ENCODE measurements at places on chromosomes 4 and X.

DNA sequence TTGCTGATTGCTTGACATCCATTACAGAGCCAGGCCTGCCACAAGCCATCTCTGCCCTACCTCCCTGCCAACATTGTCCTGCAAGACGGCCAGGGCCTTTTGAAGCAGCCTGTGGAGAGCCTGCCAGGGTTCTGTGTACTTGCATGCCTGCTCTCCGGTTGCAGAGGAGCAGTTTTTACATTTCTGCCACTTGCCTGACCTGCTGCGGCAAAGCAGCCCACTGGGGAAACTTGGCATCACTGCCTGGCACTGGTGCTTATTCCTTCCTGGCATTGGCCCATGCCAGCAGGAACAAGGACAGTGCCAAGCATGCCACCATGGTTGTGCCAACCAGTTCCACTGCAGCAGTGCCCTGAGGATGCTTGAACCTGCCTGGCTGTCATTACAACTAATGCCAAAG is 167.1 kb downstream of the NHS start:
- no peak for DNase-seq

DNA sequence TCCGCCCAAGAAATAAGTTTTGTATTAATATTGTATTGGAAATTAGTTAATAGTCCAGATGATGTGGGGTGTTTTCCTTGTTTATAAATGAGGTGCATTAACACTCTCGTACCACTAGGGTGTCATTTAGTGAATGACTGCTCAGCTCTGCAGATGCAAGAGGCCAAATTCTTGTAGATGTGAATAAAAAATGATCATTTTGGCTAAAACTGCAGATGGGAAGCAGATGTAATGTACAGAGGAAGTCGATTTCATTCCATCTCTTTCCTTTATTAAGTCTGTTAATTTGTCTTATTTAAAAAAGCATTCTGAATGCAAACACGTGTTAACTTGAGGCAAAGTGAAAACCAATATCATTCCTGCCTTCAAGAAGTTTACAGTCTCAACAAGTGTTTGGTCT is 108.1 kb downstream of the DHX15 start:
- DNase-seq: no peak

DNA sequence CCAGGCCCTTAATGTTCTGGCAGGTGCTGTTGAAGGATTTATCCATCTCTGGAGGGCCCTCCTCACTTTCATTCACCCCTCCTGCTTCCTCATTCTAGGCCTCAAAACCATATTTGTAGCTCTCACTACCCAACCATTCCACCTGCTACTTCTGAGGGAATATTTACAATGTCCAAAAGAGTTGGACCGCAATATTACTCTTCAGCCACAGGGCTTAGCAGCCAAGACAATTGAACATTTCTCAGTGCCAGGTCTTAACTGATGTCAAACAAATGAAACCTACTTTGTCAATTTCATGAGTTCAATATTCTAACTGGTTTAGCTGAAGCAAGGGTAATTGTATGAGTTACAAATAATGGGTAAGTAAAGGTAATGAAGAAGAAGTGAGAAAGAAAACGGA is 113.2 kb downstream of the ENOX2 start:
- DNase-seq: no peak

- DNase-seq: no peak
Measured at GRCh38 chr4:6198768-6199421, 1.5 kb downstream of the JAKMIP1 start.

DNA sequence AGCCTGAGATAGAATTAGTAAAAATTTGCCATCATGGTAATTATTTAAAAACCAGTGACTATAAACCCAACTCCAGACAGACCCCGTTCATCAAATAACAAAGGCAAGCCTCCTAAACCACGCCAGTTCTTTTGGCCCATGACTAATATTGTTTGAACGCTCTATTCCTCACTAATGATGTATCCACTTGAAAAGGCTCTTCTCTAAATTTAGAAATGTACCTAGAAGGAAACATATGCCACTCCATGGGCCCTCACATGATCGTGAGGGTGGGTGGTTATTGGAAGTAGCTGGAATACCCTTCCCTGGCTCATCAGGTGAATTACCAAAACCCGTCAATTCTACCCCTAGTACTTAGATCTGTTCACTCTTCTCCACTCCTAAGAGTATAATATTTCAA is 249.2 kb downstream of the COL25A1 start:
- DNase-seq: no peak

DNA sequence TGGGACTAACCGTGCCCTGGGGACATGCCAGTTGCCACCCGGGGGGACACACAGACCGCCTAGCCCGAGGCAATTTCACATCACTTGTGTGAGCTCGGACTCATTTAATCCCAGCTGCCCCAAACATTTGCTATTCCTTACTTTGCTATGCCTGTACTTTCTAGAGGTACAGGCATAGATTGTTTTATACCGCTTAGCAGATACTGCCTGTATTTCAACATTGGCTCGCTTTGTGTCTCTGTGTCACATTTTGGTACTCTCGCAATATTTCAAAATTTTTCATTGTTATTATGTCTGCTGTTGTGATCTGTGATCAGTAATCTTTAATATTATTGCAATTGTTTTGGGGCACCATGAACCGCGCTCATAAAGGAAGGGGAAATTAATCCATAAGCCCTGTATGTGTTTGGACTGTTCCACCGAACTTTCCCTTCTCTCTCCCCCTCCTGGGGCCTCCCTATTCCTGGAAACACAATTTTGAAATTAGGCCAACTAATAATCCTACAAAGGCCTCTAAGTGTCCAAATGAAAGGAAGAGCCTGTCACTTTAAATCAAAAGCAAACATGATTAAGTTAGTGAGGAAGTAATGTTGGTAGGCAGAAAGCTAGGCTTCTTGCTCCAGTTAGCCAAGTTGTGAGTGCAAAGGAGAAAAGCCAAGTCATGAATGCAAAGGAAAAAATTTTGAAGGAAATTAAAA is 568 bp upstream of the CASP6 start:
- no peak for DNase-seq

GRCh38 chr4:160514126-160514525 is 1411.2 kb downstream of the RAPGEF2 start:
- no peak for DNase-seq

- DNase-seq: no peak
Measured at GRCh38 chr4:61786211-61786610, 586.1 kb downstream of the ADGRL3 start.

DNA sequence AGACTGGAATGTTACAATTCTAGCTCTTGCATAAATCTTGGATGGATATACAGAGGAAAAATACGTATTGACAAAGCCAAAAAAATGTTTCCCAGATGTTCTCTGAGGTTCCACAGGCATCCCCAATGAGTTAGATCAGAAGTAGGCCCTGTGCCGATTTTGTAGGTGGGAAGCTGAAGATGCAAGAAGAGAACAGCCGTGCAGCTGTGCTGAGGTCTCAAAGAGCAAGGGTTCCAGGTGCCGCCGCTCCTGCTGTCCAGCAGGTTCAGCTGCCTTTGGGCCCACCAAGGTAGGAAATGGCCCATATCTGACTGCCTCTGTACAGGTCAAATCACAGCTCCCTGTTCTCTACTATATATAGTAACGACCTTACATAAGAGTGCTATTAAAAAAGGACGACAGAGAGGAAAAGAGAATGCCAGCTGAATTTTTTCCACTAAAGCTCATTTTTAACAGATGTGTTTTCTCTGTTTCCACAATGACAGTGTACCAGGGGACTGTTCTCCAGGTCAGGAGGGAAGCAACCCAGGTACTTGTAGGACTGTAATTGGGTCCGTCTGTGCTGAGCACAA is 155.6 kb downstream of the CBR4 start:
- DNase-seq: no peak

DNA sequence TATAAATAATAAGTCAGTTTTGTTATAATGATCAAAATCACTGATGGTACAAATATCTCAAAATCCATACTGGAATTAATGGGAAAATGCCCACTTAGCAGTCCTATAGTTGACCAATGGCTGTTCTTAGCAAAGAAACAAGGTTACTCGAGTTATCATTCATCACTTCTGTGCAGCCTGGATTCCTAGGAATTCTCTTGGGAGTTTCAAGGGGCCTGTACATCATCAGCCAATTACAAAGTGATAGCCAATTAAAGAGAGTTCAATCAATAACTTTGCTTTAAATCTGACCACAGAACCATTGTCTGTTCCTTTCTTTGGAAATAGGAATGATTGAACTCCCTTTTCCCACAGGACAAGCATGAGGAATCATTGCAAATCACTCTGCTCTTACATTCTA is 205.5 kb downstream of the PCDH19 start:
- DNase-seq: no peak

DNA sequence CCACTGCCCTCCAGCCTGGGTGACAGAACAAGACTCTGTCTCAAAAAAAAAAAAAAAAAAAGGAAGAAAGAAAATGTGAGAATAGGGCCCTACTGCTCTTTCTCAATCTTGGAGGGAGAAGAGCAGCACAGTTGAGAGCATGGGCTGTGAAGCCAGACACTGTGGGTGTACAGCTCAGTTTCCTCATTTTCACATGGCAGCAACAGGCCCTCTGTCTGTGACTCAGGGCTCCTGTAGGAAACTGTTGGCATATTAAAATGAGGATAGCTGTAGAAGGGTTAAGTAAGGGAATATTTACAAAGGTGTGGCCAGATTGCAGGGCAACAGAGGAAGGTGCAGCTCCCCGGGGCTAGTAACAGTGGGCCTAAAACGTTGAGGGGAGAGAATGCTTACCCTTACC is 3.4 kb downstream of the AKAP14 start:
- no peak for DNase-seq

GRCh38 chr4:155564086-155564485 is 102.6 kb upstream of the GUCY1A1 start:
- no peak for DNase-seq

GRCh38 chr4:84965553-84966381 is 723 bp downstream of the WDFY3 start:
- no peak for DNase-seq

- DNase-seq: no peak
Measured at GRCh38 chrX:48695534-48695896, 1.0 kb upstream of the SUV39H1 start.

DNA sequence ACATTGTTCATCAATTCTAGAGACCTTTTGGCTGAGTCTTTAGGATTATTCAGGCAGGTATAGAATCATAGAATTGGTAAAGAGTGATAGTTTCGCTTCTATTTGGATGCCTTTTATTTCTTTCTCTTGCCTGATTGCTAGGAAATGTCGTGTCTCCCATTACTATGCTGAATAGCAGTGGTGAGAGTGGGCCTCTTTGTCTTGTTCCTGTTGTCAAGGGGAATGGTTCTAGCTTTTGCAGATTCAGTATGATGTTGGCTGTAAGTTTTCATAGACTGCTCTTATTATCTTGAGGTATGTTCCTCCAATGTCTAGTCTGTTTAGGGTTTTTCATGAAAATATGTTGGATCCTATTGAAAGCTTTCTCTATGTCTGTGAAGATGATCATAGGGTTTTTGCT is 200.2 kb upstream of the PABPC4L start:
- no peak for DNase-seq

DNA sequence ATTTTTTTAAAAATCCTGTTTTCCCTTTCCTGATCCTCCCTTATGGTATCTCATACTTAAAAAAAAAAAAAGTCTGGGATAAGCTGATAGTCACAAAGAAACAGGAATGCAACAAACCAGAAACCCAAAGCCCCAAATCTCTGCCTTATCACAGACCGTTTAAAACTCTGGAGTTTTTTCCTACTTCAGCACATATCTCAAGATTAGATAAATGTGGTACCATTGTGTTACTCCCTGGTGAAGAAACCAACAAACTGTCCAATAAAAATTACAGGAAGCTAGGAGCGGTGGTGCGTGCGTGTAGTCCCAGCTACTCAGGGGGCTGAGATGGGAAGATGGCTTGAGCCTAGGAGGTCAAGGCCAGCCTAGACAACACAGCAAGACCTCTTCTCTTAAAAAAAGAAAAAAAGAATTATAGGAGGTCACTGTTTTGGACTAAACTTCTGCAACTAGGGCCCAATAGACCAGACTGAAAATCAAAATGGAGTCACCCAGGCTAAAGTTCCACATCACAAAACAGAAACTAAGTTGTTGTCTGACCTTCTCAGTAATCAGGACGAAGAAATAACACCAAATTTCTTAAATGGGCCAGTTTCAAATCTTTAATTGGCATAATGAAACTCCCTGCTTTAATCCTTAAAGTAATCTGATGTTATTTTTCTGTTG is 51.9 kb downstream of the RBM47 start:
- no peak for DNase-seq

- DNase-seq: no peak
Measured at GRCh38 chr4:169203891-169204290, 66.9 kb downstream of the SH3RF1 start.

- DNase-seq: no peak
Measured at GRCh38 chr4:177511611-177512010, 69.4 kb upstream of the AGA start.

DNA sequence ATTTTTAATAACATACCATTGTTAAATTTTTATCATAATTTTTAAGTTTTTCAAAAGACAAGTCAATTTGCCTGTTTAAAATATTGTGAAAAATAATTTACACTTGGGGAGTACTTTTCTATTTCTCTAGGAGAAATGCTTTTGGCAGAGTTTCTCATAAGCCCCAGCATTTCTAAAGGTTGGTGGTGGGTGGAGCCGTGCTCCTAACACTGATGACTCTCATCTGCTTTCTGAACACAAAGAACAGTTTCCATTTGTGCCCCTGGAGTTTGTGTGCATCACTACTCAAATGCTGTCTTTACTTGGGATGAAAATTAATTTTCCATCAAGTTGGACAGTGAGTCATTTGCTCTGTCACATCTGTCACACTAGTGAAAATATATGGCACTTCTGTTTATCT is 57.6 kb downstream of the TNIP2 start:
- no peak for DNase-seq

- DNase-seq: no peak
Measured at GRCh38 chr4:186249785-186250754, 15.9 kb upstream of the F11 start.
